ENCODE measurements at places on chromosomes 2 and 18. TPM values are rescaled to one million over a fixed set of nuclear protein-coding genes. Genes with fewer than 3 reads are reported as not detected.

Gene CCDC178
- not detected for total RNA-seq

DNA sequence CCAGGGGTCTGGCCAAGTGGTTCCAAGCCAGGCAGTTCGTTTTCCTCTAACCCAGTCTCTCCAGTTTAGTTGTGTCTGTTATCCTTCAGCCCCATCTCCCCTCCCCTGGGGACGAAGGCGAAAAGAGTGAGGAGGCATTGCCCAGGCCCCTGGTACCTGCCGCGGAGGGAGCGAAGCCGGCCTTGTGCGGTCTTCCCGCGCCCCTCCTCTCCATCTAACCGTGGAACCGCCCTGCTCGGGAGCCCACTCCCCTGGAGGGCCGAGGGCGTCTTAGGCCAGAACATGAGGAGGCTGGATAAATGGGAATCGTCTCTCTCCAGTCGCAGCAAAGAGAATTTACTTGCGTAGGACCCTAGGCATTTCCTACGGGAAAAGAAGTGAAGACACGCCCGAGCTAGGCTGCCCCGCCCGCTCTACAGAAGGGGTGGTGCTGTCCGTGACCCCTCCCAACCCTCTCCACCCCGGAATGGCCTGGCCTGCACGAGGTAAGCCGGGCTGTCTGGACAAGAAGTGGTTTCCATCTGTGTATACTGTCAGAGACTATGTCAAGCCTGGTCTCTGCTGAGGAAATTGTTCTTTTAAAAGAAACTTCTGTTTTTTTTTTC is 156.2 kb downstream of the MIB1 start:
- no peak for DNase-seq

Gene POLR1B
- 12.3 TPM for total RNA-seq

DNA sequence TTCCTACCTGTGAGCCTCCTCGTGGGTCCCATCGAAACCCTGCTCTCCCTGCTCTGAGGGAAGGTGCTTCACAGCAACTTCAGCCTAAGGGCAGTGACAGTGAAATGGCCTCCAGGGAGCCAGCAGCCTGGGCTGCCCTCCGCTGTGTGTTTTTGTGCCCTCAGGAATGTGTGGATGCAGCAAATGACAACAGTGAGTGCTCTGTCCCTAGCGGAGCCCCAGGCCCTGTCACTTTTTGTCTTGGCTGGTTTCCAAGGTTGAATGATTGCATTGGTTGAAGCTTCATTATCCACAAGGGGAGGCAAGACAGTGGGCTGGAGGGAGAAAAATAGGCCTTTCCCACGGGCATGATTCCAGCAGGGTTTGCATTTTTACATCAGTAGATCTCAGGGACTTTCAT is 42.9 kb downstream of the STON1 start:
- no peak for DNase-seq

GRCh38 chr2:12959935-12960334 is 243.2 kb downstream of the TRIB2 start:
- no peak for DNase-seq

- DNase-seq = no peak
Observed at GRCh38 chr18:74518456-74519295, 15.6 kb upstream of the CNDP1 start.

DNA sequence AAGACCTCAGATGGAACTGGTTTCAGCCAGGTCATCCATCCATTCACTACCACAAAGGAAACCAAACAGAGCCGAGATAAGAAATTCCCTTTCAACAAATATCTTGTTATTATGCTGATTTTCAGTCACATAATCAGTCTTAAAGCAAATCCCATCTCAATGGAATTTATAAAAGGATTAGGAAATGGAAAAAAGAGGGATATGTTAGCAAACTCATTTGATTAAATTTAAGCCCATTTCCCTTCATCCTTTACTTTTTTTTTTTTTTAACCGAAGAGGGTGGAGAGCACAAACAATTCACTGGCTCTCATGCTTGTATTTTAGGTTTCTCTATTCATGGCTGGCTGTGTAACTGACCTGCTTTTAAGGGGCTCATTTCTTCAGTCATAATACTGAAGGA is 109.0 kb upstream of the GATA6 start:
- DNase-seq = no peak

DNA sequence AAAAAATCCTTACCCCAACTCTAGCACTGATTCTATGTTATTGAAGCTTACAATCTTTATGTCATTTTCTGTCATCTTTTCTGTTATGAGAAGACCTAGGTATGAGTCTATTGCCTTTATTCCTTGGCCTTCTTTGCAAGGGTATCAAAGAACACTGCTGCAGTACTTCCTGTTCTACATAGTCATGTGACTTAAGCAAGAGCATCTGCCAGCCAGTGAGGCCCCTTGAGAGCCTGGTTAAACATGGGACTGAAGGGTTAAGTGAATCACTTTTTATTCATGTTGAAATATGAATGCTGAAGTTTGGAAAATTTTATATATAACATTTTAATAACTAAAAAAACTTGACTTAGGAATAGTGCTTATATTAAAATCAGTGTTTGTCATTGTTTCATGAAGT is 844 bp upstream of the CPS1 start:
- DNase-seq = no peak

Gene CD8B
- total RNA-seq = 1.5 TPM

DNA sequence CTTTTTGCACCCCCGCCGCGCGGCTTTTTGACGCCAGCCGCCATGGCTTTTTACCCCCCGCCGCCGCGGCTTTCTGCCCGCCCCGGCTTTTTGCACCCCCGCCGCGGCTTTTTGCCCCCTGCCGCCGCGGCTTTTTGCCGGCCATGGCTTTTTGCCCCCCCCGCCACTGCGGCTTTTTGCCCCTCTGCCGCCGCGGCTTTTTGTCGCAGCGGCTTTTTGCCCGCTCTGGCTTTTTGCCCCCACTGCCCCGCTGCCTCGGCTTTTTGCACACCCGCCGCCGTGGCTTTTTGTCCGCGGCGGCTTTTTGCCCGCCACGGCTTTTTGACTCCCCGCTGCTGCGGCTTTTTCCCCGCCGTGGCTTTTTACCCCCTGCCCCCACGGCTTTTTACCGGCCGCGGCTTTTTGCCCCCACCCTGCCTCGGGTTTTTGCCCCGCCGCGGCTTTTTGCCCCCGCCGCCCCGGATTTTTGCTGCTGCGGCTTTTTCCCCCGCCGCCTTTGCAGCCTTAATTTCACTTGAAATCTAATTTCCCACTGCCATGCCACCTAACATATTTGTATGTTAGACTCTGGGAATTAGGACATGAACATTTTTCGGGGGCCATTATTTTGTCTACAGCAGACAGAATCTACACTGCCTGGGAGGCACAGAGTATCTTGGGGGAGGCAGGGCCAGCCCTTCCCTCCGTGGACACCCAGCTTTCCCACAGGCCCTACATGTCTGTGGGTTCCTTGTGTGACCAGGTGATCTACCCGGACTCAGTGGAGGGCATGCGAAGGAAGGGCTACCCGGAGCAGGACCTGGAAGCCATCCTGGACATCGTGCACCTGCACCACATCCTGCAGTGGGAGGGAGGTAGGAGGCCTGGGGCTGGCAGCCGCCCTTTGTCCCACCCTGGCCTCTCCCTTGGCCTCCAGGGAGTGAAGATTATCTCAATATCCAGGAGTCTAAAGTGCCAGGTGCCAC is 3031.0 kb upstream of the TEKT4 start:
- DNase-seq = no peak

DNA sequence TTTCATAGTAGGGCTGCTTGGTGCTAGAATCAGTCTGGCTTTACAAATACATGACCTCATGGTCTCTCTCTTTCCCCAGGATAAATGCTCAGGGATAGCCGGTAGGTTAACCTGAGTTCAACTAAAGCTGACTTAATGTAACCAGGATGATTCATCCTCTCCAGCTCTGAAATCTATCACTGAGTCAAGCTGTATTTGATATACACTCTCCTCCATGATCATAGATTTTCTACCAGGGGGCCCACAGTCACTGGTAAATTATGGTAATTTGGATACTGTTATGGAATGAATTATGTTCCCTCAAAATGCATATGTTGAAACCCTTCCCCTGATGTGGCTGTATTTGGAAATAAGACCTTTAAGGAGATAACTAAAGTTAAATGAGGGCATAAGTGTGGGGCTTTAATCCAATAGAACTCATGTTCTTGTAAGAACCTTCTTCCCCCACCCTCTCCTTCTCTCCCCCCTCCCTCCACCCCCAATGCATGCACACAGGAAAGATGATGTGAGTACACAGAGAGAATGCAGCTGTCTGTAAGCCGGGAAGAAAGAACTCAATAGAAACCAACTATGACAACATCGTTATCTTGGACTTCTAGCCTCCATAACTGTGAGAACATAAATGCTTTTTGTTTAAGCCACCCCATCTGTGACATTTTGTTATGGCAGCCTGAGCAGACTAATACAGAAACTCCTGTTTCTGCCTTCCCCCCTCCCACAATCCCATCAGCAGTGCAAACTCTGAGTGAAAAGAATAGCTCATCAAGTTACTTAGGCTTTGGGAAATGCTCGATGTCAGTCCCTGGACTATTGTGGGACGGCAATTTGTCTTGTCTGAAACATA is 134.9 kb upstream of the KYNU start:
- no peak for DNase-seq

Gene CDH20
- total RNA-seq = 0.24 TPM

DNA sequence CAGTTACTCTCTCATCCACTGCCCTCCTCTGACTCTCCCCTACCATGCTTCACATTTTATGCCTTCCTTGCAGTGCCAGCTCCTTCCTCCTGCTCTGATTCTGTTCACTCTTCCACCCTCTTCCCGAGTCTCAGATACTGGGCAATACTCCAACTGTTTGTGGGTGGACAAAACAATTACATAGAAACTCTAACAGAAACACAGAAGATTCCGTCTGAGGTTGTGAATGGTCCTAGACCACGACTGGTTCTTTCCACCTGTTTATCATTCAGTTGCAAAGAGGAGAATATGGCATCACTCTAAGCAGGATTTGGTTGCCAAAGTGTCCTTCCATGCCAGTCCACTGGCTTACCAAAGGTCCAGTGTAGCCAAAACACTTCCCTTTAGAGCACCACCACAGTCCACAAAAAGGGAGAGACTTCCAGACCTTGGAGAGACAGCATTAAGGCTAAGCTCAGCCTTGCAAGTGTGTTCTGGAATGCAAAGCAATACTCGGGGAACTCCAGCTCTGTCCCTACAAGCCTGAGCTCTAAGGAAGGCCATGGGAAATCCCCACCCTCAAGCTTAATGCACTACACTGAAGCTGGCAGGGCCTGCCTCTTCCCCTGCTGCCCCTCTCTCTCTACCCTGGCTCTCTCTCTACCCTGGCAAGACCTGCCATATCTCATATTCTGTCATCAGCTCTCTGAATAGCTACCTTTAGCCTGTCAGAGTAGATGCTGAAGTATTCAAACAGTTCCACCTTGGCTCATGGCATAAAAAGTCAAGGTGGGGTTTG is 33.6 kb upstream of the RND3 start:
- no peak for DNase-seq

- no peak for DNase-seq
Observed at GRCh38 chr2:24313744-24314632, 46.3 kb downstream of the ITSN2 start.

GRCh38 chr2:201246280-201246679 is 14.1 kb upstream of the CASP8 start:
- DNase-seq = no peak

Gene COQ10B
- 24.3 TPM for total RNA-seq

Gene CDK15
- total RNA-seq = 4.5 TPM

DNA sequence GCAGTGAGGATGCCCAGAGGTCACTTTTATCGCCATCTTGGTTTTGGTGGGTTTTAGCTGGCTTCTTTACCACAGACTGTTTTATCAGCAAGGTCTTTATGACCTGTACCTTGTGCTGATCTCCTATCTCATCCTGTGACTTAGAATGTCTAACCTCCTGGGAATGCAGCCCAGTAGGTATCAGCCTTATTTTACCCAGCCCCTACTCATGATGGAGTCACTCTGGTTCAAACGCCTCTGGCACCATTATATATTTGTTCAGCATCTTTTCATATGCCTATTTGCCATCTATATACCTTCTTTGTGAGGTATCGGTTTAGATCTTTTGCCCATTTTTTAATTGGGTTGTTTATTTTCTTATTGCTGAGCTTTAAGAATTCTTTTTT is 7.2 kb upstream of the CCNT2 start:
- DNase-seq = no peak

DNA sequence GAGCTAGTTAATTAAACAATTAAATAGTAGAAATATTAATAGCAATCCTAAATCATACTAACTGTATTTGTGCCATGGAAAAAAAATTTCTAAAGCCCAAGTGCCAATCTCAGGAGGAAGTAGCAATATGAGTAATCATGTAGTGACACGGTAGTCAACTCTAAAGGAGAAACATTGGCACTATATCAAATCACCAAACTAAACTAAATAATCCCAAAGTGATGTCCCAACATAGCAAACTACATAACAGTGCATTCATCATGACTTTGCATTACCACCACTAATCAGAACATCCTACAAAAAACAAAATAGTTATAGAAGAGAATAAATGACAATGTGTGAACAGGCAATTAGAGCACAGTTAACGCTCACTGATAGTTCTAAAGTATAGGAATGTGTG is 195.1 kb downstream of the EXOC6B start:
- no peak for DNase-seq

DNA sequence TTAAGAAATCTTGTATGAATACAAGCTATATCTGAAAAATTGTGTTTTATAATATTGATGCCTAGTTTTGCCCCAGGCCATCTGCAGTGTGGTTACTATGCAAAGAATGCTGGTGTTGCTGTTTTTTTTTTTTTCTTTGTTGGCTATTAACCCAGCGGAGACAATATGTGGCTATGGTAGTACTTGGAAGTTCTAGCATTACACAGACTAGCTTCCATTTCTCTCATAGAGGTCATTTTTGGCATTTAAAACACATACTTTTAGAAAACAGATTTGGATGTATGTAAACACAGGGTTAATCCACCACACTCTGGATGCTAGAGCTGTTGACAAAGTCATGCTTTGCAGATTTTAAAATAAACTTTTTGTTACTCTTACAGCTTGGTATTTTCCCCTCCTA is 209.8 kb downstream of the NEDD4L start:
- no peak for DNase-seq

Gene HOXD12
- total RNA-seq = not detected

DNA sequence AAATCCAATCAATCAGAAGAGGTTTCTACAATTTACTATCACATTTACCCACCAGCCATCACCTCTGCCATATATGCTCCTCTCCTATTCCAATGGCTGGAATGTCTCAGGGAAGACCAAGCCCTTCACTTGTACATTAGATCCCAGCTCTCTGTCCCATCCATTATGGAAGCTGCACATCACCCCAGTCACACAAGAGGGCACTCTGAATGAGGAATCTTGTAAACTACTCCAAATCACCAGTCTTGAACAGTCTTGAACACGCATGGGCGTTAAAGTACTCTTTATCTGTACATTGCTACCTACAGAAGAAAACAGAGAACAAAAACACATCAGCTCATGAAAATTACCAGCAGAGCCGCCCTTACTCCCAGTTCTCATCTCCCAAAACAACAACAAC is 38.7 kb downstream of the ZC3H8 start:
- DNase-seq = no peak

Gene FBXO15
- 4.2 TPM for total RNA-seq

All from lower lobe of right lung (tissue), 2 donors.